Activated naive CD8-positive, alpha-beta T cell treated with anti-CD3 and anti-CD28 coated beads for 36 hours (primary cell): ENCODE measurements at places on chromosomes 2 and 18.

GRCh38 chr2:220499225-220499624, 871.8 kb downstream of the SLC4A3 start:
- H3K27me3 ChIP-seq = no peaks in the 10 kb centered on the region
- H3K4me3 ChIP-seq = no peak overlapping the region

- no peak overlapping the region for H3K27ac ChIP-seq
- no peaks in the 10 kb centered on the region for H3K4me1 ChIP-seq
- H3K4me3 ChIP-seq = no peak overlapping the region
- H3K36me3 ChIP-seq = no peaks in the 10 kb centered on the region
- DNase-seq = no peak
Measured at GRCh38 chr2:115880558-115880957, 1438.1 kb downstream of the DPP10 start.

DNA sequence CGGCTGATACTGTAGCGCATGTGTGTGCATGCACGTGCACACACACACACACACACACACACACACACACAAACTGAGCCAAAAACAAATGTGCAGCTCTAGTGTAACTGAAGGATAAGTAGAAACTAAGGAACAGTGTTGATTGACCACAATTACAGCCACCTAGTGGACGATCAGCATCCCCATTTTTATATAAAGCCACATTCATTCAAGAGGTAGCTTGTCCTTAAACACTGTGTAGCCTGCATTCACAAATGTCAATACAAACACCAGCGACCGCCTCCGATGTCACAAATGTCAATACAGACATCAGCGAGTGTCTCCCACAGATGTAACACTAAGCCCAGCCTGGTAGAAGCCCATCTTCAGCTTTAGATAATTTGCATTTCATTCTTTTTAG, 167.4 kb downstream of the PTGR3 start:
- no peaks in the 10 kb centered on the region for H3K27me3 ChIP-seq
- no peak overlapping the region for H3K4me3 ChIP-seq
- no peak for DNase-seq
- peaks cover 3% of the 10 kb centered on the region for H3K36me3 ChIP-seq
- H3K27ac ChIP-seq = no peak overlapping the region

- H3K36me3 ChIP-seq = no peaks in the 10 kb centered on the region
- H3K27ac ChIP-seq = no peak overlapping the region
- no peak for DNase-seq
- H3K27me3 ChIP-seq = peaks cover 3% of the 10 kb centered on the region
- no peak overlapping the region for H3K4me3 ChIP-seq
Measured at GRCh38 chr2:44063033-44063432, 67.2 kb upstream of the LRPPRC start.

DNA sequence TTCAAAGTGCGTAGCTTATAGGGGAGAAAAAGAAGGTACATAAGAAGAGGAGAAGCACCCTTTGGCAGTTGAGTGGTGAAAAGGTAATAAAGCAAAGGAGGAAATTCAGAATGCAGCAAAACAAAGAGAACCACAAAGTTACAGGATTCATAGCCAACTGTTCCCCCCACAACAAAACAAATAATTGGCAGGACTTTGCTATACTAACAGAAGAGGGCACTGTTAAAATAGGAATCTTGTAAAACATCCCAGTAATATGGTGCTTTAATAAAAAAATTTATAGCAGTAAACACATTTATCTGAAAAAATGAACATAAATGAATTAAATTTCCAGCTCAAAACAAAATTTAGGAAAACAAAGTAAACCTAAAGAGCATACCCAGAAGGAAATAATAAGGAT, 42.3 kb downstream of the R3HDM1 start:
- peaks cover 17% of the 10 kb centered on the region for H3K36me3 ChIP-seq
- H3K27me3 ChIP-seq = no peaks in the 10 kb centered on the region
- no peak overlapping the region for H3K4me3 ChIP-seq

DNA sequence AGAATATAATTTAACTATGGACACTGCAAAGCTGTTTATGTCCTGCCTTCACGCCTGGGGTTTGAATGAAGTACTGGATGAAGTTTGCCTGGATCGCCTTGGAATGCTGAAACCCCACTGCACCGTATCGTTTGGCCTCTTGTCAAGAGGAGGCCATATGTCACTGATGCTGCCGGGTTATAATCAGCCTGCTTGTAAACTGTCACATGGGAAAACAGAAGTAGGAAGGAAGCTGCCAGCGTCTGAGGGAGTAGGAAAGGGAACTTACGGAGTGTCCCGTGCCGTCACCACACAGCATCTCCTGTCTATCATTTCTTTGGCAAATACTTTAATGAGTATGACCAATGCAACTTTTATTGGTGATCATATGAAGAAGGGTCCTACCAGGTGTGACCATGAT, 105.8 kb downstream of the WDR7 start:
- no peaks in the 10 kb centered on the region for H3K4me1 ChIP-seq
- H3K27ac ChIP-seq = no peak overlapping the region
- no peak for DNase-seq
- H3K27me3 ChIP-seq = no peaks in the 10 kb centered on the region
- H3K36me3 ChIP-seq = peaks cover 7% of the 10 kb centered on the region

- no peak for DNase-seq
- peaks cover 13% of the 10 kb centered on the region for H3K36me3 ChIP-seq
- H3K4me1 ChIP-seq = peaks cover 3% of the 10 kb centered on the region
Measured at GRCh38 chr18:13120255-13120654, 98.3 kb upstream of the LDLRAD4 start.

DNA sequence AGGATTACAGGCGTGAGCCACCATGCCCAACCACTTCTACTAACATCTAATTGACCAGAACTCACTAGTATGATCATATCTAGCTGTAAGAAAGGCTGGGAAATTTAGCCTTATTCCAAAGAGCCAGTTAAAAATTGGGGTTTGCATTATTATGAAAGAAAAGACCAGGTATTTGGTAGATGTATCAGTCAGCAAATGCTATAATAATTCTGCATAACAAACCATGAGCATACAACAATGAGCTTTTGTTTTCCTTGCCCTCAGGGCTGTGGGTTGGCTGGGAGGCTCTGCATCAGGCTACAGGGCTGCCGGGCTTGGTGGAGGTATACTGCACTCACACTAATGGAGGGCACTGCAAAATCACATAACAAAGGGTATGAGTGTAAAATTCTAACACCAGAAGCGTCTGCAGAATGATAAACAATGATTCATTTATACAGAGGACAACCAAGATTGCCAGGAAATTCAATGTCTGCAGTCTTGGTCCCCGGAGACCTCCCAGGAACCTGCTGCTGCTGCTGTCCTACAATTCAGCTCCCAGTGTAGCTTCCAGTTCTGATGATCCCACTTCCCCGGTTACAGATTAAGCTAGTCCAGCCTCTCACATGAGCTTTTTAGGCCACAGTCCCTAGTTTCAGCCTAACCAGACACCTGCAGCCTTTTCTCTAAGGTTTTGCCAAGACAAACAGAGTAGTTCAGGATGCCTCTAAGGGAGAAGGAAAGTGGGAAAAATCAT, 32.2 kb upstream of the ST3GAL5 start:
- peaks cover 6% of the 10 kb centered on the region for H3K4me1 ChIP-seq
- H3K27ac ChIP-seq = no peak overlapping the region
- H3K4me3 ChIP-seq = no peak overlapping the region

GRCh38 chr2:233211548-233211895, 40.0 kb upstream of the ATG16L1 start:
- no peaks in the 10 kb centered on the region for H3K27me3 ChIP-seq
- DNase-seq = no peak
- H3K4me3 ChIP-seq = no peak overlapping the region

DNA sequence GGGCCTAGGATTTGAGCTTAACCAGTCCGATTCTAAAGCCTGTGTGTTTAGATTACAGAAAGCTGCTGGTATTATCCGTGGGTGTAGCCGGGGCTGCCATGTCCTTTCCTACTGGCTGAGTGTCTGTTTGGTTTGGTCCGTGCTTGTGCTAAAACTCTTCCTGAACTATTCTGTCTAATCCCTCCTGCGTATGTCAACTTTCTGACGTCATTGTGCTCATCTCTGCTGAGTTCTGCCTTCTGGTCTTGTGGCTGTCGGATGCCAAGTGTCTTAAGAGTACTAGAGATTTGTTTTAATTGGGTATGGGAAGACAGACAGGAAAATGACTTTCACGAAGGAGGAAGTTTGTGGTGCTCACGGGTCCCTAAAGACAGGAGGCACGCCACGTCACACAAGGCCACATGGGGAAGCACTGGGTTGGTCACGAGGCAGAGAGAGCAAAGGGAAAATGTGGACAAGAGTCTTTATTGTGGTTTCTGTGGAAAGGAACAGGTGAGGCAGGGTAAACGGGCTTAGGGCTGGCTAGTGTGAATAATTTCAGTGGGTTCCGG, 31.8 kb upstream of the NTSR2 start:
- H3K4me3 ChIP-seq = no peak overlapping the region
- peaks cover 4% of the 10 kb centered on the region for H3K4me1 ChIP-seq
- no peaks in the 10 kb centered on the region for H3K27me3 ChIP-seq
- DNase-seq = no peak
- H3K36me3 ChIP-seq = no peaks in the 10 kb centered on the region
- H3K27ac ChIP-seq = no peak overlapping the region

DNA sequence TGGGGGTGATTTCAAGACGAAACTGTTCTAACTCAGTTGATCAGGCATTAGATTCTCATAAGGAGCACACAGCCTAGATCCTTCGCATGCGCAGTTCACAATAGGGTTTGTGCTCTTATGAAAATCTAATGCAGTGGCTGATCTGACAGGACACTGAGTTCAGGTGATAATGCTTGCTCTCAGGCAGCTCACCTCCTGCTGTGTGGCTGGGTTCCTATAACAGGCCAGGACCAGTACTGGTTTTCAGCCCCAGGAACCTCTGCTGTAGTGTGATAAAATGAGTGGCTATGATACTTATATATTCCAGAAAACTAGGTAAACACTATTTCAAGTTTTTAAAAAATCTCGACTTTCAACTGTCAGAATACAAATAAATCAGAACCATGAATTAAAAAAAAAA, 271.4 kb downstream of the GALNT13 start:
- no peaks in the 10 kb centered on the region for H3K4me1 ChIP-seq
- no peaks in the 10 kb centered on the region for H3K36me3 ChIP-seq
- no peak for DNase-seq
- H3K27me3 ChIP-seq = no peaks in the 10 kb centered on the region

GRCh38 chr2:64442801-64443429, 11.0 kb upstream of the LGALSL start:
- peaks cover 5% of the 10 kb centered on the region for H3K4me1 ChIP-seq
- no peak for DNase-seq
- H3K27me3 ChIP-seq = peaks cover 10% of the 10 kb centered on the region
- no peak overlapping the region for H3K4me3 ChIP-seq
- no peaks in the 10 kb centered on the region for H3K36me3 ChIP-seq

DNA sequence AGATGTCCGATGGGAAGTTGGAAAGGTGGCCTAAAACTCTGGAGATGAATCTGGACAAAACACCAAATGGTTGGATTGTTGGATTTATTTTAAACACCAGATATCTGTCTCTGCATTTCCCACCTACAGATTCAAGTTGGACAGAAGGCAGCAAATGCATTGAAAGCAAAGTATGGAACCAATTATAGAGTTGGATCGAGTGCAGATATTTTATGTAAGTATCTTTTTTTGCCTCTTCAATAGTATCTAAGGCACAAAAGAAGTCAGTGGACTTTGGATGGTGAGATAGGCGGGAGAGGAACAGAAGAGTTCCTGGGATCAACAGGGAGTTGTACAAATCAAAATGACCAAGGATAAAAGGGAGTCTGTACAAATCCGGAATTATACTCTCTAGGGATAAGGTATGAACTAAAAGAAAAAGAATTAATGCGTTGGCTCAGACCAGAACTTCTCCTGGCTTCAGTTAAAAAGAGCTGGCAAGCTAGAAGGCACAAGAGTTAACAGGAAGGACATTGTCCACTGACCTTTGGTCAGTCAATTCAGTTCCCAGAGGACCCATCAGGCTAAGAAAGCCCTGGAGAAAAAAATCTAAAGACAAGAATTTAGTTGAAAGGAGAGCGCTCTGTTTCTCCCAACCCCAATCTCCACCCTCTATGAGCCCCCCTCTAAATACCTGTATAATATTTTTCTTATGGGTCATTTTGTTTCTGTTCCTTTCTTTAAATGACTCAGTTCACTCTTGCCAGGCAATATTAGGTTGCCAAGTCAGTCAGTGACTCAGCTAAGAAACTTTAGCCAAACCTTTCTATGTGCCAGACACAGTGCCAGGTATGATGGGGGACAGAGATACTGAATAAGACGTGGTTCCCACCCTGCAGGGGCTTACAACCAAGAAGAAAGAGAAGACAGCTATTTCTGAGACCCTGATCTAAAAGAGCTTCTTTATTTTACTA, 29.1 kb downstream of the CPO start:
- no peaks in the 10 kb centered on the region for H3K27me3 ChIP-seq
- no peak overlapping the region for H3K27ac ChIP-seq
- H3K36me3 ChIP-seq = no peaks in the 10 kb centered on the region
- no peaks in the 10 kb centered on the region for H3K4me1 ChIP-seq
- no peak for DNase-seq

GRCh38 chr2:21793461-21793860, 669.7 kb downstream of the TDRD15 start:
- no peak for DNase-seq
- H3K27ac ChIP-seq = no peak overlapping the region
- no peaks in the 10 kb centered on the region for H3K4me1 ChIP-seq
- no peaks in the 10 kb centered on the region for H3K27me3 ChIP-seq
- no peak overlapping the region for H3K4me3 ChIP-seq

GRCh38 chr18:33532978-33533377, 45.0 kb upstream of the ASXL3 start:
- H3K4me1 ChIP-seq = no peaks in the 10 kb centered on the region
- no peak overlapping the region for H3K4me3 ChIP-seq
- DNase-seq = no peak
- no peaks in the 10 kb centered on the region for H3K27me3 ChIP-seq
- no peak overlapping the region for H3K27ac ChIP-seq

- H3K4me3 ChIP-seq = no peak overlapping the region
- H3K4me1 ChIP-seq = no peaks in the 10 kb centered on the region
- no peak for DNase-seq
- H3K27ac ChIP-seq = no peak overlapping the region
Measured at GRCh38 chr2:31726457-31726856, 145.7 kb upstream of the SRD5A2 start.

- H3K36me3 ChIP-seq = no peaks in the 10 kb centered on the region
- DNase-seq = no peak
- H3K4me1 ChIP-seq = peaks cover 8% of the 10 kb centered on the region
- no peak overlapping the region for H3K27ac ChIP-seq
- no peak overlapping the region for H3K4me3 ChIP-seq
Measured at GRCh38 chr2:118773826-118774225, 73.6 kb downstream of the EN1 start.

- no peaks in the 10 kb centered on the region for H3K36me3 ChIP-seq
- H3K27me3 ChIP-seq = peaks cover 30% of the 10 kb centered on the region
- H3K27ac ChIP-seq = no peak overlapping the region
- DNase-seq = no peak
- H3K4me3 ChIP-seq = no peak overlapping the region
Measured at GRCh38 chr18:57940166-57940660, 103.8 kb upstream of the NEDD4L start.

- H3K4me3 ChIP-seq = no peak overlapping the region
- no peaks in the 10 kb centered on the region for H3K4me1 ChIP-seq
- DNase-seq = no peak
- no peak overlapping the region for H3K27ac ChIP-seq
Measured at GRCh38 chr18:63506336-63506646, 29.5 kb downstream of the SERPINB5 start.

GRCh38 chr2:201205515-201205849, 22.5 kb downstream of the CASP10 start:
- peaks cover 34% of the 10 kb centered on the region for H3K36me3 ChIP-seq
- no peaks in the 10 kb centered on the region for H3K27me3 ChIP-seq
- no peak overlapping the region for H3K4me3 ChIP-seq
- H3K4me1 ChIP-seq = peaks cover 29% of the 10 kb centered on the region
- no peak for DNase-seq
